ENCODE measurements at places on chromosomes 6 and 20.
A peak's percentile ranks its signal among the peaks of the same experiment; 100 is the strongest.

DNA sequence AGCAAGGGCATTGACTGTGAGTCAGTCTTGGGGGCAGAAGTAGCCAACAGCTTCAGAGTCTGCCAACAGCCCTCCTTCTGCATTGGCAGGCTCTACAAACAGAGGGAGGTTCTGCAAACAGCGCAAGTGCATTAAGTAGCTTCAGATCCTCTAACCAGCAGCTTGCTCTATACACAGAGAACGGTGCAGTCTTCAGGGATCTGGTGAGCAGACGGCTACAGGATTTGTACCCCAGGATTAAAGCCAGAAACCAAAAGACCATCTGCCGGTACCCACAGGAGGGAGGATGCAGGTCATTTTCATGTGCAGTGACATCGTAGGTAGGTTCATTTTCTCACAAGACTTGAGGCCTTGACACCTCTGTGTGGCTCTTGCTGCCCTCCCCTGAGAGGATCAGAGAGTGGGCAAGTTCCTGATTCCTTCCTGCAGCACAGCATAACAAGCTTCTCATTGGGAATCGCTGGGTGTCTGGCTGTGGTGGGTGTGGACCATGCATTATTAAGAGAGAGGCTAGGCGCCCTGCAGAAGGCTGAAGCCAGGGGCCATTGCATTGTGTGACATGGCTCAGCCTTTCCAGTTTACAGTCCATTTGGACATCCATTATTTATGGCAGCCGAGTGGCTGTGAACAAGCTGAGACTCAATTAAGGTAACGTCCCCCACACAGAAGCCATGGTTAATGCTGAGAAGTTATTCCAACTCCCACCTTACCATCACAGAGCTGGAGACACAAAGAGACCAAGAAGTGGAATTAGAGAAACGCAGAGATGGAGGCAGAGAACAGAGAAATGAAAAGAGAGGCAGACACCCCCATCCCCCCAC lies 250.0 kb downstream of the LRFN2 start:
- DNase-seq, result no peak

DNA sequence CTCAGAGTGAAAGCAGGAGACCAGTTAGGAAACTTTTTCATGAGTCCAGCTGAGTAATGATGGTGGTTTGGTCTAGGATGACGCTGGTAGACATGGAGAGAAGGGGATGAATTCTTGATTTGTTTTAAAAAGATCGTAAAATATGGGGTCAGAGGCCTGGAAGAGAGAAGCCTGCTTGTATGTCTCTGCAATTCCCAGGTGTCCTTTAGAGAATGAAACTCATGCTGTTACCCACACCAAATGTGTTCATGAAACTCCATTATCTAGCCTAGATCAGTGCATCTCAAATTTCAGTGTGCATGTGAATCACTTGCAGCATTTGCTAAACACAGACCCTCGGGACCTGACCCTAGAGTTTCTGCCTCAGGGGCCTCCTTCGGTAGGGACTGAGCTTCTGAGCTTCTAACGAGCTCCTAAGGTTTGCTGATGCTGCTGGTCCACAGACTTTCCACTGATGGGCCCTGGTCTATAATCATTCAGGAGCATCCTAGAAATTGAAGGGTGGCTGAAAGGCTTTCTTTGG lies 302.0 kb upstream of the PLCB4 start:
- DNase-seq, result no peak

- DNase-seq, result no peak
Measured at GRCh38 chr6:54784011-54784410, 62.6 kb upstream of the FAM83B start.

GRCh38 chr6:13883966-13884365 lies 40.8 kb upstream of the RNF182 start:
- DNase-seq, result no peak

DNA sequence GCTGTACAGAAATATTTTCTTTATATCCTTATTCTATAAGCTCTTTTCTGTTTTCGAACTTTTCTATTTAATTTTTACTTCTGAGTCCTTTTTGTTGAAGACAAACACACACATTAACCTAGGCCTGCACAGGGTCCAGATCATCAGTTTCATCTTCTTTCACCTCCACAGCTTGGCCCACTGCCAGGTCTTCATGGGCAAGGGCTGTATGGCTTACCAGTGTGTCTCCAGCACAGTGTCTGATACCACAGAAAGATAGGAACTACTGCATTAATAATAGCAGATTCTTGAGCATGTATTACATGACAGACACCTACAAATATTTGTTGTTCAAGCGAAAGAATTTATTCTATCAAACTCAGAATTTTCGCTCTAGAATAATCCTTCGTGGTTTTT lies 24.4 kb downstream of the QKI start:
- DNase-seq, result no peak

- DNase-seq, result no peak
Measured at GRCh38 chr6:138981416-138981815, 6.6 kb downstream of the REPS1 start.

DNA sequence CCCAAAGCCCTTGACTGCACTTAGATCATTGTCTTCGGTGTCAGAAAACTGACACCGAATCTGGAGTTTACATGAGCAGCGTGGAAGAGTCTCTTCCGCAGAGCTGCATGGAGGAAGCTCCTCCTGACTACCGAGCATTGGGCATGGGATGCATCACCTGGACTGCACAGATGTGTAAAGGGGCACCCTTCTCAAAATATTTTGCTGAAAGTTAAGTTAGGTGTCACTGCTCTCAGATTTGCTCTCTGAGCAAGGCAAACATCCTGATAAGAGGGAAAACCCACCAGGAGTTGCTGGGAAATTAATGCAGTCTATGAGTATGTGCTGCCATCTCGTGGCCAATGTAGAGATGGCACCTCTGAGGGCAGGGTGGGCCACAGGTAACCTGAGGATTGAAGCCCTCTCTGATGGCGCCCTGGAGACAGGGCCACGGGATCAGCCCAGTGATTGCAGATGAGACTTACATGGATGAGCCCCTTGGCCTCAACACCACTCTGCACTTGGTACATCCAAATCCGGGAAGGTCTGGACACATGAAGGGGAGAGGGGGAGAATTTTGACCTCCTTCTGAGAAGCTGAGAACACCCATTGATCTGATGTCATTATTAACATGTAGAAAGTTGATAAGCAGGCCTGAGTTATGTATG lies 129.9 kb downstream of the LPA start:
- no peak for DNase-seq

- no peak for DNase-seq
Measured at GRCh38 chr20:6705926-6706548, 61.4 kb upstream of the BMP2 start.

GRCh38 chr20:35269055-35269781 lies 8.7 kb downstream of the MMP24OS start:
- DNase-seq, result no peak

GRCh38 chr6:16349544-16349943 lies 111.2 kb downstream of the GMPR start:
- no peak for DNase-seq

DNA sequence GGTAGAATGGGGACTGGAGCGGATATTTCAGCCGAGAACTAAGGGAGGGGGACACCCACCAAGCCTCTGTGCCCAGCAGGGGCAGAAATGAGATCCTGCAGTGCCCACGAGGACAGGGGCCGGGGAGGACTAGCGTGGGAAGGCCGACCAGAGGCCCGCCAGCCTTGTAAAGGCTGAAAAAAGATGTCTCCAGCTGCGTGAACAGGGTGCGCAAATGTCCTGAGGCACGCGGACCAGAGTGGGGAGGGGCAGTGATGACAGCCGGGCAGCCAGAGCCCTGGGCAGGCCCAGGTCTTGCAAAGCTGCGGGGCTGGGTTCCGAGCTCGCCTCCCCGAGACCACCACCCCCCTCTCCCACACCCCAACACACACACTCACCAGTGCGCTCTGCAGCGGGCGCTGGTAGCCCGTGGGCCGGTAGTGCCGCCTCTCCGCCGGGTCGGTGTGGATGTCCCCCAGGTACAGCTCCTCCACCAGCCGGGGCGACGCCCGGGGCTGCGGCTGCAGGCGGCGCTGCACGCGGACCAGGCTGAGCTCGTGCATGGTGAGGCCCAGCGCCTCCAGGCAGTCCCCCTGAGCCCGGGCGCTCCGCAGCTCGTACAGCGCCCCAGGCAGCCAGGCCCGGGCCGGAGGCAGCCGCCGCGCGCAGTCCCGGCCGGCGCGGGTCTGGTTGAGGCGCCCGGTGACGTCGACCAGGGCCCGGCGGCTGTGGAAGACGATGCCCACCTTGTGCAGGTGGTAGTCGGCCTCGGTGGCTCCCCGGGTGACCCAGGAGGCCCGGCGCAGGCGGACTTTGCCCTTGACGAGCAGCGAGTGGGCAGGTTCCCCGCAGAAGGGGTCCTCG lies 48.2 kb downstream of the APCDD1L start:
- DNase-seq, result no peak

DNA sequence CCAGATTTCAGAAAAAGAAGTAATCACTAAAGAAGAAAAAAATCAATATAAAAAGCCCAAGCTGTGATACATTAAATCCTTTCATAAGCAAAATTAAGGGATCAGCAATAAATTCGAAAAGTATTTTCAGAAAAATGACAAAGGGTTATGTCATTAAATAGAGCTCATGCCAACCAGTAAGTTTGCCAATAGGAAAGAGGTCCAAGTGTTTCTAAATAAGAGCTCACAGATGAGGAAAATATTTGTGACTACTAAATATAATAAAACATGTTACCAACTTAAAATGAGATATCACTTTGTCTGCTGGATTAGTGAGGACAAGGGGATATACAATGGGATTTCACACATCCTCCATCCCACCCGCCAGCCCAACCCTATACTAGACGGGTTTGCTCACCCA lies 140.3 kb upstream of the EYA4 start:
- DNase-seq, result no peak

- DNase-seq, result no peak
Measured at GRCh38 chr20:25077610-25078169, 4.3 kb downstream of the VSX1 start.

GRCh38 chr20:9807136-9807535 lies 31.7 kb downstream of the PAK5 start:
- no peak for DNase-seq

DNA sequence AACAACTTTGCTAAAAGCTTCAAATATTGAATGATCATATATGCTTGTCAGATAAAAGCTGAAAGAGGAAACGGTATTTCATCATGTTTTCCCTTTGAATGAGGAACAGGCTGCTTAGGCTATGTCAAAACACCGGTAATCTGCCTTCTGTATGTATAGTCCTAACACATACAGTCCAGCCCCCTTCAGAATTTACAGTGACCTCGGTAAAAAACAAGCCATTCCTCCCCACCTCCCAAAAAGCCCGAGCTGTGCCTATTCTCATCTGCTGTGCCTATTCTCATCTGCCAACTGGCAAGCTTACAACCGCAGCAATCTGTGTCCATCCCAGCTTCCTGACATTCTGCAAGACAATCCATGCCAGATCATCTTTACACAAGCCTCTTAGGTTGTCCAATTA lies 26.8 kb upstream of the UBE2J1 start:
- no peak for DNase-seq

- no peak for DNase-seq
Measured at GRCh38 chr6:15395087-15395486, 149.2 kb downstream of the JARID2 start.

DNA sequence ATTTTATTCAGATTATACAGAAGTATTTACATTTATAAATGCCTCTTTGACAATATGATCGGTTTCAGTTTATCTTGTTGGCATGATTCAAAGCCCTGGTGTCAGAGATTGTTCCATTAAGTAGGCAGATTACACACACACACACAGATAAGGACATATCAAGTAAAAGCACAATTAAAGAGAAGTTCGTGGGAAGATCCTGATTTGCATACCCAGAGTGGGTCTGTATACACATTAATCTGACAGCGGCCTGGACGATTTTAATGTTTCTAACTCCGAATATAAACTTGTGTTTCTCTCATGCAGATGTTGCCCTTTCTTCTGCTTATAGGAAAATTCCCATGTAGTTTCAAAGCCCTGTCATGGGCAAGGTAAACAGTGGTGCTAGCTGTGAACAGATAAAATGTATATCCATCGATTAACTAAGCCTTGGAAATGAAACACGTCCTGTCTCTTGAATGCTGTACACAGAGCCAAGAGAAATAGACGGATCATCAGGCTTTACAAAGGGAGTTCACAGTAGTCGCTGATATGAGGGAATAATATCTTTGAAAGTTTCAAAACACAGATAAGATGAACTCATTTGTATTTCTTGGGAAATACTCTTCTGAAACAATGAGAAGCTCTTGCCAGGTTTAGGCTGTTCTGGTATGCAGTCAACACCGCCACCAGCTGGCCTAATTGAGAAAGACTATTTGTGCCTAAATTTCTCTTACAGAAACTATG lies 108.2 kb upstream of the GMDS start:
- no peak for DNase-seq

GRCh38 chr6:170032706-170033309 lies 258.1 kb downstream of the DLL1 start:
- no peak for DNase-seq

DNA sequence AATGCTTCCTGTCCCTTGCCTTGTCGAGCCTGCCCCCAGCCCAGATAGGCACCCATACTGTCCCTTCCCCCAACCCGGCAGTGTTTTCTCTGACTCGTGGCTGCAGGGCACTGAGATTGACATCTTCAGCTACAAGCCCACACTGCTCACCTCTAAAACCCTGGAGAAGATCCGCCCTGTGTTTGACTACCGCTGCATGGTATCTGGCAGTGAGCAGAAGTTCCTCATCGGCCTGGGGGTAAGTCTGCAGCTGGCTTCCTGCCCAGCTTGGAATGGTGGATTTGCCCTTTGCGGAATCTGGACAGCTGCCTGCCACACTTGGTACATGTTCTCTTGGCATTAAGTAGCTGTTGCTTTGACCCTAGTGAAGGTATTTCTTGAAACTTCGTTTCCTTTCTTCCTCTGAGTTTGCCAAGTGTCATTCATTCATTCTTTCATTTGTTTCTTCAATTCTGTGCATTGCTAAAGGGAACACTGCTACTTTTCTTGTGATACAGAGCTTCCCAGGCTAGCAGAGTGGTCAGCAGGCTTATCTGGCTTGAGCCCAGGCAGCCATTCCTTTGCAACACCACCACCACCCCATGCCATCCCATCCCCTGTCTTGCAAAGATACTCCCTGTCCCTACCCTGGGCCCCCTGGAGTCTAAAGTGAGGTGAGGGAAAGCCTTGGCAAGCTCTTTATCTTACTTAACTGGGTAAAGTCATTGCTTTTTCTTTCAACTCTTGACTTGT lies 26.2 kb downstream of the CCDC167 start:
- DNase-seq, result no peak

GRCh38 chr6:158067436-158068015 lies 85.9 kb downstream of the SYNJ2 start:
- DNase-seq, result no peak

- DNase-seq, result peak; percentile 70
Measured at GRCh38 chr6:28710466-28711191, 184.9 kb downstream of the GPX5 start.

DNA sequence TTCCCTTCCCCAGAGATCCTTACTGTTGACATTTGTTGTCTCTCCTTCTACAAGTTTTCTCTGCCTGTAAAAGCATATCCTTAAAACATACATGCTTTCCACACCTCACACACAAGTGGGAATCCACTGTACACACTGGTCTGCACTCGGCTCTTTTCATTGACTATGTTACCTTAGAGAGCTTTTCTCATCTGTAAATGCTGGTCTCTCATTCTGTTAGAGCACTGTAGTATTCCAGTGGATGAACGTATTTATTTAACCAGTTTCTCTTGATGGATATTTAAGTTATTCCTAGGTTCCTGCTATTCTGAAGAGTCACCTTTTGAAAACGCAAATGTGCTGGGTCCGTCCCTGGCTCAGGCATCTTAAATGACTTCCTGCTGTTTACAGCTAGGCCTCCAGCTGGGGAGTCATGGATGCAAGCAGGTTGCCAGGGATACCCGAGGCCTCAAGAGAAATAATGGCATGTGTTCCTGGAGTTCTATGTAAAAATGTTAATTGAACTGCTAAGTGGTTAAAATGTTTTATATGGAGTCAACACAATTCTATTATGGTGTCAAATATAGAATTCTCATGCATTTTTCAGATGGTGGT lies 61.1 kb upstream of the TGM3 start:
- DNase-seq, result no peak

GRCh38 chr6:163764565-163764964 lies 350.0 kb downstream of the QKI start:
- no peak for DNase-seq

Data from esophagus muscularis mucosa (tissue), 4 donors.